Stimulated activated CD4-positive, alpha-beta T cell treated with anti-CD3 and anti-CD28 coated beads, Interleukin-15, amount 100 ng/mL, for 1 hour (primary cell): ENCODE measurements at places on chromosomes 6 and 20.

- no peak for DNase-seq
Observed at GRCh38 chr20:9609887-9610502, 95.6 kb downstream of the LAMP5 start.

DNA sequence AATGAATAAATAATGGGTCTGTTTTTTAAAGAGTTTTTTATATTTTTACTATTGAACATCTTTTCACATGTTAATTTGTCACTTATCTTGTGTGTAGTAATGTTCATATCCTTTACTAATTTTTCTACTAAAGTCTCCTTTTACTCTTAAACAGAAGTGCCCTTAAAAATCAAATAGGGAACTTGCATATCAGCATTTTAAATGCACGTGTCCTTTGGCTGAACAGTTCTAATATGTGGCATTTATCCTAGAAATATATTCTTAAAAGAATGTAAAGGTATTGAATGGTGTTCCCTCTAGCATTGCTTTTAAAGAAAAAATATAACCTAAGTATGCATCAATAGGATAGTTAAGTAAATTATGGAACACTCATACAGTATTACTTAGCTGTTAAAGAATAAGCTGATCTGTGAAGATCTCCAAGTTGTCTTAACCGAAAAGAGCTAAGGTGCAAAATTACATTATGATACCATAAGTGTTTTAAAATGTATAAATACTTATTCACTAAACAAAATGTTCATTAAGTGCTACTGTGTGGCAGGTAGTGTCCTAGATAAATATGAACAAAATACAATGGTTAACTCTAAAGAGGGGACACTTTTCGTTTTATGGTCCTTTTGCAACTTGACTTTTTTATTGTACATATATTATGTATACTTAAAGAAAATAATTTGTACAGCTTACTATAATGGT lies 631 bp upstream of the PGBD1 start:
- DNase-seq, result no peak

DNA sequence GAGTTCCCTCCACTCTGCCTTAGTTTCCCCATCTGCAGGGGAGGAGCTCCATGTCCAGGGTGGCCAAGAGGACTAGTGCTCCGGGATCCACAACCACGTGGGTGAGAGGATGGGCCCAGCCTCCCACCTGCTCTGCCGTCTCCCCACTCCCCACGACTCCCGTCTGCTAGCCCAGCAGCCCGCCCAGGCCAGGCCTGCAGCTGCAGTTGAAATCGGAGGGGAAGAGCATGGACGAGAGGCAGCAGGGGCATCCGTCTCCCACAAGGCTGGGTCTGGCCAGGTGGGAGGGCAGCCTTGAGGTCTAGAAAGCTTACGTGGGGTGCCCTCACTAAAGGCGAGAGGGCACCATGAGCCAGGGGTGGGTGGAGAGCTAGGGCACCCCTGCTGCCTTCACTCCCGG lies 8.6 kb downstream of the NOL4L start:
- DNase-seq, result no peak

DNA sequence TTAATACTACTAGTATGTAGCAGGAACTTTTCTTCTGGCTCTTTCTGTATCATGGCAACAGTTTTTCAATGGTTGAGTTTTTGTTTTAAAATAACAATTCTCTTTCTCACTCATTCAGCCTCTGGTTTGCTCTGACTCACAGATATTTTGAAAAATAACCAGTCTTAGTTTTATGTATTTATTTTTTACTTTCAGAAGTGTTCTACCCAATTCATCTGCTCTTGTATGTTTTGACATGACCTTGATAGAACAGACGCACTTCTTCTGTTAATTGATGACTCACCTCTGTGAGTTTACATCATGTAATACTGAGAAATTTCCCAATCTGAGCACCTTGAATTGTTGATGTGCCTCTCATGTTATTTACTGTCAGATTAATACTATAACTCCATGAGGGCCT lies 178.9 kb downstream of the SASH1 start:
- DNase-seq, result no peak

GRCh38 chr6:132021552-132022375 lies 70.6 kb upstream of the CCN2 start:
- no peak for DNase-seq
